Activated naive CD4-positive, alpha-beta T cell treated with anti-CD3 and anti-CD28 coated beads for 36 hours (primary cell): ENCODE measurements at places on chromosomes 1 and 21. TPM values are rescaled to one million over a fixed set of nuclear protein-coding genes. Genes with fewer than 3 reads are reported as not detected.

WDR47 gene
- total RNA-seq = 8.2 TPM

CRB1 gene
- not detected for total RNA-seq

PLA2G2A gene
- not detected for total RNA-seq

DISP3 gene
- total RNA-seq = 0.07 TPM

C1QB gene
- not detected for total RNA-seq

AJAP1 gene
- total RNA-seq = 0.15 TPM

CHODL gene
- not detected for total RNA-seq

KCNJ9 gene
- not detected for total RNA-seq

RAB7B gene
- total RNA-seq = not detected

CSF3R gene
- 0.25 TPM for total RNA-seq

BEST4 gene
- total RNA-seq = 0.79 TPM

LAPTM5 gene
- 208 TPM for total RNA-seq

ATP8B2 gene
- total RNA-seq = 28.7 TPM

UBE2U gene
- not detected for total RNA-seq

SYNC gene
- total RNA-seq = not detected

PPM1J gene
- 0.74 TPM for total RNA-seq

LCE6A gene
- total RNA-seq = not detected

ATP1A4 gene
- not detected for total RNA-seq

DFFA gene
- total RNA-seq = 36.1 TPM

IGSF3 gene
- 0.96 TPM for total RNA-seq

CNTN2 gene
- total RNA-seq = not detected

COL18A1 gene
- 12.6 TPM for total RNA-seq

FMO3 gene
- total RNA-seq = not detected

NCAM2 gene
- not detected for total RNA-seq

PKP1 gene
- not detected for total RNA-seq

AGMAT gene
- total RNA-seq = 15.9 TPM

PCAT6 gene
- total RNA-seq = 0.37 TPM

SLC44A3 gene
- total RNA-seq = not detected

SHE gene
- total RNA-seq = not detected

TRIM46 gene
- 3.6 TPM for total RNA-seq

NCF2 gene
- 14.0 TPM for total RNA-seq

TAS1R3 gene
- 0.10 TPM for total RNA-seq

INSRR gene
- not detected for total RNA-seq

RNASEL gene
- total RNA-seq = 2.5 TPM

KCNJ6 gene
- not detected for total RNA-seq
